ENCODE measurements at places on chromosomes 3 and 15.
A peak's percentile ranks its signal among the peaks of the same experiment; 100 is the strongest.

- DNase-seq, result no peak
These were observed 42.8 kb downstream of the NKIRAS1 start for GRCh38 chr3:23873941-23874340.

- no peak for DNase-seq
These were observed 32.1 kb downstream of the KY start for GRCh38 chr3:134618478-134619300.

DNA sequence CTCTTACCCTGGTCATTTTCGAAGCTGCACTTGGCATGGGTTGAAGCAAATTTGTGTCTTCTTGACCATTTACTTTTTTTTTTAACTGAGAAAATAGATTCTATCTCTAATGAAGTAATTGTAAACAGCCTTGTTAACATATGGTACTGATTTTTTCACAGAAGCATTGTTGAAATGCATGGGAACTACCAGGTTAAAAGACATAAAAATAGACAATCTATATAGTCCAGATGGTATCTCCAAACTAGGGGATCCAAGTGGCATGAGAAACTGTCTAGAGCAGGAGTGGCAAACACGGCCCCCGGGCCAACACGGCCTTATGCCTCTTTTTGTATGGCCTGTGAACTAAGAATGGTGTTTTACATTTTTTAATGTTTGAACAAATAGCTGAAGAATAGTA lies 41.9 kb downstream of the CACNA1D start:
- DNase-seq, result no peak

GRCh38 chr15:55799291-55800212 lies 56.6 kb upstream of the PRTG start:
- DNase-seq, result no peak

DNA sequence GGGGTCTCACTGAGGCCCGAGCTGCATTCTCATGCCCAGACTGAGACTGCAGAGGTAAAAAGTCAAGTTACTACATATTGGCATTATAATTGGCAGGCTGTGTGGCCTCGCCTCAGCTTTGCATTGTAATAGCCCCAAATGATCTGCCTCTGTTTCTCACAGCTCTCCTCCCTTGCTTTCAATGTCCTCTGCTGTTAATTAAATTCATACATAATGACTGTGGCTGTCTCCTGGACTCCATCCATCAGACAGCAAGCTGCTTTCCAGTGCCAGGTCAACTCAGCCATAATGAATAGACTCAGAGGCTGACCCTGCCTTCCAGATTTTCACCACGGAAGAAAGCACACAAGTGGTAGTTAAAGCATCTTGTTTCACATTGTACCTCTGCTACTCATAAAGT lies 7.6 kb upstream of the RTP4 start:
- DNase-seq, result no peak

DNA sequence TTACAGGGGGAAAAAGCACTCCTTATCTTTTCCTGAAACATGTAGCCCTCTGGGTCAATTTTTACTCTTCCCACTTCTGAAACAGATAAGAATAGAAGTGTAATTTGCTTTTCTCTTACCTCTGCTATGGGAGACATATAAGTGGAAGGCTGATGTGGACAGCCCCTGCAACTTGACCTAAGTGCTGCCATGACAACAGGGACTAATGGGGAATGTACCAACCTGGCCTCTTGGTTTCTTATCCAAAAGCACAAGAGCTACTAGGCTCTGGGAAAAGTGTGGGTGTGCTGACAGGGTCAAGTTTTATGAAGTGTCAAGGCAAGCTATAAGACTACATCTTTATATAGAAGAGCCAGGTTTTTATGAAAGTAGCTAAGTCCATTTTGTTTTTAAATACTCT lies 1246.5 kb downstream of the OTOL1 start:
- DNase-seq, result no peak

DNA sequence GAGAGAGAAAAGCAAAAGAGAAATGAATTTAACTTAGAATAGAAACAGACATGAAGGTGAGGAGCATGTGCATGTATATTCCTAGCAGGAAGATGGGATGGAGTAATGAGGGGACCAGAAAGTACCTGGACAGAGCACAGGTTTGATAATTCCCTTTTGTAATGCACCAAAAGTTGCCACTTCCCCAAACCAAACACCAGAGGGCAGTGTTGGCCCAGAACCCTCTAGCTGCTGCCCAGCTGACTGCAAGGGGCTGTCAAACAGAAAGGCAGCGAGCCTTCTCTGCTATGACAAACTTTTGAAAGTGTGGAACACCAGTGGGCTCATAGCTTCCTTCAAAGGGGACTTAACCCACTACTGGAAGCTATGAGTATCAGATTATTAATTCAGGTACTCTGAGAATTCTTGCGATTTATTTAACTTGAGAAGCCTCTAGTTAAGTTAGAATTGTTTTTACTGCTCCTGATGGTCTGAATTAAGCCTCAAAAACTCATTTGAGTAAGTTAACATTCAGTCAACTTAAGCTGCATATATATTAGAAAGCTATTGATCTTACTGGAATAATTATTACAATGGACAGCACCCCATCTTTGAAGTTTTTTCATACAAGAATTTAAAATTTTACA lies 234.9 kb downstream of the NEK10 start:
- peak; percentile 66 for DNase-seq

DNA sequence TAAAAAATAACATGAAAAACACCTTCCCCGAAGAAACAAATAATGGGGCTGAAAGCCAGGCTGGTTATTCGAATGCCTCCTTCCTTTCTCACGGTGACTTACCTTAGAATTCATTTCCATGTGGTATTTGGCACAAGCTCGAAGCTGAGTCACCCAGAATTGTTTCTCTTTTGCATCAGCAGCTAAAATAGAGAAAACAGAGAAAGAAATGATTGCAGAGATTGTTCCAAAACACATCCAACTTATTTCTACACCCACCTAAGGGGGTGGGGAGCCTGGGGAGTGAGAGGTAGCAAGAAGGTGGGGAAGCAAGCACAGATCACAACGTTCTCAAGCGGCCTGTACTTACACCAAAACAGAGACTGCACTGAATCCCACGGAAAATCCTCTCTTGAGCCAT lies 104.7 kb downstream of the OSBPL10 start:
- DNase-seq, result no peak

DNA sequence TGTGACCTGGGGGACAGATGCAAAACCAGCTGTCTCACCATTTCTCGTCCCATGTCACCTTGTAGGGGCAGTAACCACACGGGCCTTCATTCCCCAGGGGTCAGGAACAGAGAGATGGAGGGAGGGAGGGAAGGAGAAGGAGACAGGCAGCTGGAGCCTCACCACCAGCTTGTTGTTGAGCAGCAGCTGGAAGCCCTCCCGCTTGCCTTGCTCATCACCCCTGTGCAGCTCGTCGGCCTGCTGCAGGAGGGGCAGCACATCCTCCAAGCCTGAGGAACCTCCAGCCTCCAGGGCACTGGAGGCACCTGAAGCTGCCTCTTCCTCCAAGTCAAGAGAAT lies 10.3 kb downstream of the RMDN3 start:
- no peak for DNase-seq

DNA sequence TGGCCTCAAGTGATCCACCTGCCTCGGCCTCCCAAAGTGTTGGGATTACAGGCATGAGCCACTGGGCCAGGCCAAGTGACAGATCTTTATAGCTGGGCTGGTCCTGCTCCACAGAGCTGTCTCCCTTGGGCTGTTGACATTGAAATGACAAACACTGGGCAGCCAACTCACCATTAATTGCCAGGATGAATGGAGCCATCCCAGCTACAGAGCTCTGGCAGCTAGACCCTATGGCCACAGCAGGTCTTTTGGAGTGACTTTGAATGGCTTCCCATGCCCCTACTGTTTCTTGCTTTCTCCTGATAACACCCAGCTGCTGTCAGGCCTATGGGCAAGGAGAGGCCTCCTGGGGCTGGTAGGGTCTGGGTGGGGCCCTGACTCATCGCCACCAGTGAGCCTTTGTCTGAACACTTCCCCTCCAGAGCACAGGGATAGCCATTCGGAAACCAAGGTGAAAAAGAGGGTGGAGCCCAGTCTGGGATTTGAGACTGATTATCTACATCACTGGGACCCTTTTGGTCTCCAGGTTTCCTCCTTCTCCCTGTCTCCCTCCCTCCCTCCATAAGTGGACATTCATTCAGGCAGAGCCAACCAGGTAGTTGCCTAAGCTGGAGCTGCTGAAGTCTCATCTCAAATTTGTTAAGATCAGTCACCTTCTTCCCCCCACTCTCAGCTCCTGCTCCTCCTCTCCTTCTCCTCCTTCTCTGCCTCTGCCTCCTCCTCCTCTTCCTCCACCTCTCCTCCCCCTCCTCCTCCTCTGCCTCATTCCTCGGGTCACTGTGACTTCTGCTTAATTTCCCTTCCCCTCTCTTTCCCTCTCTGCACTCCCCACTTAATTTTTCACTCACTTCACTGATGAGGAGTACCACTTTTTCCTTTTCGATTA lies 34.0 kb downstream of the BHLHE40 start:
- DNase-seq, result no peak

DNA sequence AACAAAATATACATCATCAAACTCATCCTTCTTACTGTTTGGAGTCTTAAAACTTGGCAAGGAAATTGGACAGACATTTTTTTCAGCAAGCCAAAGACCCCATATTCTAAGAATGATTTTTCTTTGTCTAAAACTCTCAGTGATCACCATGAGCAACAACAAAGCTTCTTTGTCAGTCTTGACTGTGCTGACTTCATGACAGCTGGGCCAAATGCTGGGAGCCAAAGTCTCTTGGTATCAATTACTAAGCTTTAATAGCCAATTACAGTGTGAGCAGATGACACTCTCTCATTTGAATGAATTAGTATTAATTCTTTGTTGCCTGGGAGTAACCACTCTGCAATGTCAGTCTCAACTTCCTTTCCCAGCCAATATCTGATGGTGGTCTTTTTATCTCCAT lies 48.1 kb upstream of the GK5 start:
- DNase-seq, result no peak

DNA sequence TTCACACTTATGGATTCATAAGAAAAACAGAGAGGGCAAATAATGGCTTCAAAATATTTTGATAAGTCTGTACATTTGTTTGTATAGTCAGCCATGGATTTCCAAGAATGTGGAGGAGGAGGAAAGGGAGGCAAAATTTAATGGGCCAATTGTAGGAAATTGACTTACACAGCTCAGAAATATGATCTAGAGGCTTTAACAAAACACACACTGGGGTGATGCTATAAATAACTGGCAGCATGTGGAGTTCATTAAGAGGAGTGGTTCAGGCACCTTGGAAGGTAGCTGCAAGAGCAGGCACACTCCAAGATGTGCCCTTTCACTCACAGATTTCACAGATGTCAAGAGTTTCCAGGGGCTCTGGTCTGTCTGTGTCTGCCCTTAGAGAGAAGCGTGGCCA lies 193.4 kb upstream of the RASGRP1 start:
- no peak for DNase-seq

DNA sequence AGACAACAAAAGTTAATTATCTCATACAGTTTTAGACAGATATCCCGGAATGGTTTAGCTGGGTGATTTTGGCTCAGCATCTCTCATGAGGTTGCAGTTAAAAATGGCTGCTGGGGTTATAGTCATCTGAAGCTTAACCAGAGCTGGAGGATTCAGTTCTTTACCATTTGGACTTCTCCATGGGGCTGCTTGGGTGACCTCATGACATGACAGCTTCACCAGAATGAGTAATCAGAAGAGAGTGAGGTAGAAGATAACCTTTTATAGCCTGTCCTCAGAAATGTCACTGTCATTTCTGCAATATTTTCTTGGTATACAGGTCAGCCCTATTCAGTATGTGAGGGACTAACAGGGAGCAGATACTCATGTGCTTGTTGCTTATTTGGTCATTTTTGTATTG lies 30.9 kb downstream of the TFG start:
- no peak for DNase-seq

- DNase-seq, result no peak
These were observed 269.3 kb downstream of the SLC9A9 start for GRCh38 chr3:143578810-143579435.

- DNase-seq, result no peak
These were observed 24.9 kb downstream of the EMC7 start for GRCh38 chr15:34076785-34077184.

GRCh38 chr15:68368731-68369435 lies 63.1 kb downstream of the ITGA11 start:
- no peak for DNase-seq

- no peak for DNase-seq
These were observed 31.4 kb upstream of the LRIG1 start for GRCh38 chr3:66532160-66532587.

DNA sequence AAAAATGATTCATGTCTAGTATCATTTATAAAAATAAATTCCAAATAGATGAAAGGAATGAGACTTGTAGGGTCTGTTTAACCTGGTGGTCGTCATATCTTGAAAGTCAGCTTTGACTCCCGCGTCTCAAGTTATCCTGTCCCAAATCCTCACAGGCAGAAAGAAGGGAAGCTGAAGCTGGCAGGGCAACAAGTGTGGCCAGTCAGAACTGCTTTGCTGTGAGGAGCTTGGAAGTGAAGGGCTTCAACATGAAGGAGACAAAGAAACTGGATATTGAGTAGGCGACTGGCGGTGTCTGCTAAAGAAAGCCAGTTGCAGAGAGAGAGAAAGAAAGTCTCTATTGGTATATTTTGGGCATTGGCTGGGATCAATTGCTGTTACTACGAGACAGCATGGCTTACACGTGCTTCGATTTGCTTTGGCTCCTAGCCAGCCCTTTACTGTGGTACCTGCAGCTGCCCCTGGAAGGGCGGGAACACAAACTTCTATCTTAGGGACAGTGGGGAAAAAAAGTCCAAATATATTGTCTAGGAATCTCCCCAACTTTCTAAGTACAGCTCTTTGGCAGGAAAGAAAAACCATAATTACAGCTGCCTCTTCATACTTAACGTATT lies 107.2 kb downstream of the CHST2 start:
- no peak for DNase-seq
